ENCODE measurements at places on chromosomes 3 and 15.

GRCh38 chr3:187288855-187289605 is 2.5 kb downstream of the MASP1 start:
- DNase-seq: no peak

DNA sequence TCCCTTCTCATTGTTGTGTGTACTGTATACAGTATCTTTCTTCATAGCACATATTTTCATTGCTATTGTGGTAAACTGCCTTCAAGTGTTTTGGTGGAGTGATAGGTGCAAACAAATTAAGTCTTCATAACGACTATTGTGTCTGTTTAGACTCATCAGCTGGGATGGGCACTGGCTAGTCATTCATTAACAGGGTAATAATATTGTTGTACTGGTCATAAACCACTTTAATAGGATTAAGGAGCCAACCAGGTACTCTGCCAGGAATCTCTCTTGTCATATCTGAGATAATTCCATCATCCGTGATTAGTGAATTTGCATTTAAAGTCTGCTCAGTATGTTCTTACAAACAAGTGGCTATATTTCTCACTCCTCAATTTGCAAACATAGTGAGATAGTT is 10.2 kb upstream of the TMEM45A start:
- no peak for DNase-seq

- DNase-seq: no peak
These were observed 45.3 kb downstream of the DNAJB8 start for GRCh38 chr3:128421439-128421836.

DNA sequence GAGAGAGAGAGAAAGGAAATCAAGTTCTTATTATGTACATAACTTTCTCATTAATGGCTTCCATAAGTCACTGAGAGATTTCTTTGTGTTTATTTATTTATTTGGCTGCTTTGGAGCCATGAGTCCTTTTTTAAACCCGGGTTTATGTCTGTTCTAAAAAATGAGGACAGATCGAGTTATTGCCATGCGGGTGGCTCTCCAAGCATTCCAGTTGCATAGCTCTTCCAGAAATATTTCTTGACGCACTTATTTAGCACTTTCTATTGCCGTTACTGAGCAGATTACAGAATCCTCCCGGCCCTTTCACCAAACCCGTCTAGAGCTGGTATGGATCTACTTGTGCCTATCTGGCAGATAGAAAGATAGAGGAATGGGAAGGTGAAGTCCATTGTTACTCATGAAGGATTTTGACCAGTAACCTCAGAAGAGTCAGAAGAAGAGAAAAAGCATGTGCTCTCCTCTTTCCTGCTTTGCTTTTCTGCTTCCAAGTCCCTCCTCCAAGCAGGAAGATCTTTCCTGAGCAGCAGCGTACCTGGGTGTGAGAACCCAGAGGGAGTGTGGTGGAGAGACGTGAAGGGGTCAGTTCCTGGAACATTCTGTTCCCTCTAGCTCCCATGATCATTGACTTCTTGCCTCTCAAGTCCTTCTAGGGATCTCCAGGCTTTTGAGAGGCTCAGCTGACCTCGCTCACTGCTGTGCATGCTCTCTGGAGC is 112.8 kb downstream of the LPP start:
- no peak for DNase-seq

DNA sequence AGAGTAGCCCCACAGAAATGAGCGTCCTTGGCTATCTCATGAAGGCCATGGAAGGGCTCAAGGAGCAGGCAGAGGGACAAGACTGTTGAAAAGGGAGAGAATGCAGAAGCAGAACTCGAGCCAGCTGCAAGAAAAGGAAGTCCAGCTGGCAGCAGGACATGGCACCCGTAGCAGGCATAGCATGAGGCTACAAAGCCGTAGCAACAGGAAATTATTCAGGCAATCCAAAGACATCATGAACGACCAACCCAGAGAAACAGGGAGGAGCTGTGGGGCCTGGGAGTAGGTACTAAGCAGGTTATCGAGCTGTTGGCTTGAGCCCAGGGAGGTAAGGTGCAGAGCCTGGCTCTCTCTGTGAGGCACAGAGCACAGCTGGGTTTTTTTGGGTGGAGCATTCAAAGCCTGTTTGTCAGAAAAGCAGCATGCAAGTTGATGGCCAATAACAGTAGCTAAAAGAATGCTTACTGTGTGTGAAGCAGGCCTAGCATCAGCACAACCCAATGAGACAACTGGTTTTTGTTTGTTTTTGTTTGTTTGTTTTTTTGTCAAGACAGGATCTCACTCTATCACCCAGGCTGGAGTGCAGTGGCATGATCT is 144.0 kb upstream of the SMAD3 start:
- DNase-seq: peak; percentile 24

GRCh38 chr3:69750549-69750948 is 11.3 kb downstream of the MITF start:
- no peak for DNase-seq

GRCh38 chr15:101618851-101619614 is 33.1 kb downstream of the TM2D3 start:
- DNase-seq: no peak

DNA sequence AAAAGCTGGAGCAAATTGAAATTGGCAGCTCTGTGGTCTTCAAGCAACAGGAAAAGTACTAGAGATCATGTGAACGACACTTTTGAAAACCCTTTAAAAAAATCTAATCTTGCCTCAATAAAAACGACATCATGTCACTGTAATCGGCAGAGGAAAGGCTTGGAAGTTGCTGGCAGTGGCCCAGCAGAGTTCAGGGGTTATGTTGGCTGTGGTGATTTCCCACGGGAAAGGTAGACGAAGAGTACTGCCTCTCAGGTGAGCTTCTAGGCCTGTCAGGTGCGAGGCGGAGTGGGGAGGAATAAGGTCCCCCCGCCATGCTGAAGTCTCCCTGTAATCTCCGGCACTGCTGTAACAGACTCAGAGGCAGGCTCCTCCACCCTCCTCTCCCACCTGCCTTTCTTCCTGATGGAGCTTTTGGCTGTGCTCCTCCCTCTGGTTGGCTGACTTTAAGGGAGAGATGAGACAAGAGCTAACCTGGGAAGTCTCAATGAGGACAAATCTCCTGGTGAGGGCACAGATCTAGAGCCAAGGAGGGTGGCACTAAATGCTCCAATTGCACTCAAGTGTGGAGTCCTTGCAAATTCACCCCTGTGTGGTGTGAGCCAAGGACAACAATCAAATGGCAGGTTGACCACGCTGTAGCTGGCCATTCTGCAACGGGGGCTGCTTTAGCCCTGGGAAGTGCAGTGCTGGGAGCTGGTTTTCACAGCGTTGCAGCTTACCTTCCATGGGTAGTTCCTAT is 18.7 kb upstream of the HES1 start:
- DNase-seq: no peak

DNA sequence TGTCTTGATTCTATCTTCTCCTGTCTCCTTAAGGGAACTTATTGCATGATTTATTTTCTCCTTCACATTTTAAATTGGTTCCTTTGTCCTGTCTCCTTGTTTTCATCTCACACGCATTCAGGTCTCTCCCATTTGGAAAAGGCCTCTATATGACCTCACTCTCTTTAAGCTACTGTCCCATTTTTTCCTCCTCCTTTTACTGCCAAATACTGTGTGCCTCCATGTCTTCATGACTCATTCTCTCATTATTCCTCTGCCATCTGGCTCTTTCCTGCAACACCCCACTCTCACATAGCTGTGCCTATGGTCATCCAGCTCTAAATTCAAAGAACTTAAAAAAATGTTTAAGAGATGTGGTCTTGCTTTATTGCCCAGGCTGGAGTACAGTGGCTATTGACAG is 48.0 kb downstream of the TYRO3 start:
- no peak for DNase-seq

- no peak for DNase-seq
These were observed 16.6 kb upstream of the LOXL1 start for GRCh38 chr15:73909651-73910050.

- no peak for DNase-seq
These were observed 640.5 kb downstream of the ZPLD1 start for GRCh38 chr3:103075282-103075681.

DNA sequence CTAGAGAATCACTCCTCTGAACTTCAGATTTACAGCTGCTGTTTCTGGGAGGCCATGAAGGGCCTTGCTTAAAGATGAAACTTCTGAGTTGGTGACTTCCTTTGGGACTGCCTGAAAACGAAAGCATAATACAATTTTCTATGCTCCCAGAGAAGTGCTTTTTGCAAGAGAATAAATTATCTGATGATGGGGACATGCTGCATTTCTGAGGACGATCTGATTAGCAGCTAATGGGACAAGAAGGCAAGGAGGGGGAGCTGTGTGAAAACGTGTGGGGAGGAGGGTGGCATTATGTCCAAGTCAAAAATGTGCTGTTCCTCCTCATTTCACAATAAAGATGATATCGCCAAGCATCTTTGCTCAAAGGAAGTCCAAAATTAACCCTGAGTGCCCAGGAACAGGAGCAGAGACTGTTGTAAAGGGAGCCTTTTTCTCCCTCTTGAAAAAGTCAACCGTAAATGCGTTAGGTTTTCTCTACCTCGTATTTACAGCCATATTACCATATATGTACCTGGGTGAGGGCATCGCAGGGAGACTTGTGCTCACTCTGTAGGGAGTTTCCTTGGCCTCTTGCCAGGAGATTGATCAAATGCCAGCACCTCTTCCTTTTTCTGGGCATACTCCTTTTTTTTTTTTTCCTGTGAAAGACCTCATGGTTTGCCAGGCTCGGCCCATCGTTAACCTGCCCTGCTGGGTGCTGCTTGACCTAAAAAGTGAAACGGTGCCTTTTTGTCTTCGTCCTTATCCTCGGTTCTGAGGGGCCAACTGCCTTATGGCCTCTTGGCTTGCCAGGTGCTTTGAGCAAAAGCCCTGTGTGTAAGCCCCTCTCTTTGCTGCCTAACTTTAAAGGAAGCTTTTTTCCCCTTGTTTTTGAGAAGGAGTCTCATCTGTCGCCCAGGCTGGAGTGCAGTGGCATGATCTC is 11.5 kb downstream of the ITPR1 start:
- peak; percentile 59 for DNase-seq

- no peak for DNase-seq
These were observed 14.5 kb downstream of the EMC4 start for GRCh38 chr15:34239151-34239808.

DNA sequence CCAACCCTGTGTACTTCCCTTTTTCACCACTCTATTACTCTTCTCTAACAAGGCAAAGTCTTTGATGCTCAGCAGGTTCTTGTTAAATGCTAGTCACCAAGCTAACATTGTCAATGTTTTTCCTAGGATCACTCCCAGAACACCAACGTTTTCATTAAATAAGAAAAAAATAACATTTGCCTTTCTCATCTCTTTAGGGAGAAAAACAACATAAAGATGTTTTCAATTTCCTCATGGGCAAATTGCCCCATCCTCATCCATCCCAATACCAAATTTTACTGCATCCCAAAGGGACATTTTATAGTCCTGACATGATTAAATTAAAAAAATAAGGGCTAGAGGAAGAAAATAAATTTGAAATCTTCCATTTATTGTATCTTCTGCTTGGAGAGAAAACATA is 106.5 kb downstream of the SUCNR1 start:
- no peak for DNase-seq

DNA sequence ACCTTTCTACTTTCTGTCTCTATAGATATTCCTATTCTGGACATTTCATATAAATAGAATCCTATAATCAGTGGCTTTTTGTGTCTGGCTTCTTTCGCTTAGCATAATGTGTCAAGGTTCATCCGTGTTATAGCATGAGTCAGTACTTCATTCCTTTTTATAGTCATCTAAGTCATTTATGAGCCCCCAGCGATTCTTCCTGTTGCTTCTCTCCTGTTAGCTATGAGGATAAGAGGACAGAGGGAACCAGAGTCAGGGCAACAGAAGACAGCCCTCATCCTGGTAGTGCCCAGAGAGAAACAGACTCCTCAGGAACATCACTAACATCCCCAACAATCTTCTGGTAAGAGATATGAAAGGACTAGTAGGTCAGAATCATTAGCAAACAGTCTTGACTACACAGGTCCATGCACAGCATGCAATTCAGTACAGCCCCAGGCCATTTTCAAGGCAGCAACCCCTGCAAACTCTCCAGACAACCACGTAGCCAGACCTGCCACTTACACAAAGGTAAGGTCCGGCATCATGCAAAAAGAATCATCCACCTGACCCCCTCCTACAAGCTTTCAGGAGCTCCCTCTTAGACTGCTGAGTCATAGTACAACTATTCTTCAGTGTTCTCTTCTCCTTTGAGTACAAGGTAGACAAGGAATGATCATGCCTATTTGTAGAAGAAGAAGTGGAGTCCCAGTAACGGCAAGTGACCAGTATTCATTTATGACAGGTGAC is 91.5 kb downstream of the MYLK start:
- no peak for DNase-seq

GRCh38 chr3:55893045-55893664 is 406.0 kb upstream of the WNT5A start:
- DNase-seq: no peak

DNA sequence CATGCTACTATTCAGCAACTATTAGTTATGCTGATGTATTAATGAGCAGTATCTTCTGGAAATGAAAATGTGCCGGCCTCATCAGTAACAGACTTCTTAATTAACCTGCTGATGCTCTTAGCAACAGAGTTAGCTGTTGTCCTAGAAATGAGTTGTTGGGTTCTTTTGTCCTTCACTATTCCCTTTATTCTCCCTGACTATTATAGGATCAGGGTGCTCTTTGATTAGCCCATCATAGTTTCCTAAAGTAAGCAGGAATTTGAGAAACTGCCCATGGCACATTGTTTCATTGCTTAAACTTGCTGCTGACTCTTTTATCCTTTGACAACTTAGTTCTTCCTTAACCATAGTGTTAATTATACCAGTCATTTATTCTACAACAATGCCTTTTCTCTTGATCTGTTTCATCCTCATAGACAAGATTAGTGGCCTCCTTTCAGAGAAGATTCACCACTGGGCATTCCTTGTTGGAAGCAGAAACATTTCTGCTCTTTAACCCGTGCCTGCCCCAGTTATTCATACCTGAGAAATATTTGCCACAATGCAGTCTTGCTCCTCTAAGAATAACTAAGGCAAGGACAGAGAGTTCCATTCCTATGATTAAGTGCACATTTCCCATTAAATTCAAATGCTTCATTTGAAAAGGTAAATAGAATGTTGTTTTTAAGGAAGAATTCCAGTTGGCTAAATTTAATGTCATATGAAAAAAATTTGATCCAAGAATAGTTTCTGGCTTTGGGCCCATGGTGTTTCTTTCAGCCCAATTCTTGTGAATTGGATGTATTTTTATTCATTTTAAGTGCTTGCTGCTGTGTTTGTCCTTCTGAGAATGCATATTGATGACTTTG is 573.3 kb upstream of the TBL1XR1 start:
- DNase-seq: no peak

GRCh38 chr3:154122912-154123559 is 1.8 kb downstream of the ARHGEF26 start:
- peak; percentile 62 for DNase-seq

DNA sequence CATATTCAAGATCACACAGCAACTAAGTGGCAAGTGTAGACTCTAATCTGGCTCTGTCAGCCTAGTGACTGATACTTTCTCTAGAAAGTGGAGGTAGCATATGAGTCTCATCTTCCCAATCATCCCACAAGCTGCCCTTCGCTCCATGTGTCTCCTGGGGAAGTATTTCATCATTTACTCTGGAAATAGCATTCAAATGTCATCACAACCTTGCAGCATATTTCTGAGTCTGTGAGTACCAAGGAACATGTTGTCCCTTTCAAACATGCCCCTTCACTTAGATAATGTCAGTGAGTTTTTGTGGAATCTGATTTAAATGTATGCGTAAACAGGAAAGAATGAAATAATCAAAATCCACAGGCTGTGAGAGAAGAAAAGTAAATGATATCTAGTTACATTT is 322.9 kb downstream of the SLC9A9 start:
- DNase-seq: no peak

Measured in NAMALWA (cell line).